Eye (tissue), 1 donor: ENCODE measurements at places on chromosomes 6 and 20.

- no peak for DNase-seq
Observed at GRCh38 chr6:98925831-98926230, 21.9 kb downstream of the FBXL4 start.

DNA sequence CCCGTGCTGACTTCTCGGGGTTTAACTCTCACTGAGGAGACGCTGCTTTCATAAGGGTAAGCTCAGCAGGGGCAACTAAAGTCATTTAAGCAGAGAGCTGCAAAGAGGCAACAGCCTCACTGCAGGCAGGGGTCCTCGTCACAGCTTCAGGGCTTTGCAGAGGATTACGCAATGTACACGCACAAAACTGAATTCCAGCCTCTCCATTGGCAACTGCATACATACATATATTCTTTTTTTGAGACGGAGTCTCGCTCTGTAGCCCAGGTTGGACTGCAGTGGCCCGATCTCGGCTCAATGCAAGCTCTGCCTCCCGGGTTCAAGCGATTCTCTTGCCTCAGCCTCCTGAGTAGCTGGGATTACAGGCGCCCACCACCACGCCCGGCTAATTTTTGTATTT is 2.4 kb downstream of the GMEB2 start:
- DNase-seq, result no peak

- DNase-seq, result peak; percentile 69
Observed at GRCh38 chr20:31967830-31968249, at the start of gene XKR7. Gene XKR7 (plus strand): TSS chr20:31968151. CDS start chr20:31968176, 25 bp downstream.

DNA sequence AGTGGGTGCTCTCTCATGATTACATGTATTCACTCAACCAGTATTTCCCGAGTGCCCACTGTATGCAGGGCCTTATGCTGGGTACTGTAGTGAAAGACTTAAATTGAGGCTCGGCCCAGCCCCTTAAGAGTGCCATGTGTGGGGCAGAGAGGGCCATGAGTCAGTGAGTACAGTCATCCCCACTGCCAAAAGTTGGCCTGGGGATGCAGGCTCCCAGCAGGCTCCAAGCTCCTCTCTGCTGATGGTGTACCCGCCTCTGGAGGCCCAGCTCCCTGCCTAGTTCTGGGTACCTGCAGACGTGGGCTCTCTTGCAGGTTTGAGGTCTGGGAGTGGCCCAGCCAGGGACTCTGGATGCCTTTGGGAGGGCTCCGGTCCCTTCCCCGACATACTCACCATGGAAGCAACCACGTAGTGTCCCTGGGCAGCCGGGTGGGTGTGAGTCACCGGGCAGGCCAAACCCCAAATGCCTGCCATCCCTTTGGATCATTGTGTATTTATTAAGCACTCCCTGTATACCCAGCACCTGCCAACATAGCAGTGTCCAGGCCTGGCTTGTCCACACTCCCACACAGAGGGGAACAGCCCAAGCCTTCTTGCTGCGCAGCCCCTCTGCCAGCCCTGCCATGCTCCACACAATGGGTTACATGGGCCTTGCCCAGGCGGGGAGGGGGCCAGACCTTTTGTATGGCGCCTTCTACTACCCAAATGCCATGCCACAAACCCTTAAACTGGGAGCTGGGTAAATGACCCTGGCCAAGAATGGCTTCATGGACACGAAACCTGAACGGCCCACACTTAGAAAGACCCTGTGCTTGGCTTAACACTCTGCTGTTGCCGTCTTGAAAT is 153.6 kb downstream of the VEGFA start:
- DNase-seq, result no peak

DNA sequence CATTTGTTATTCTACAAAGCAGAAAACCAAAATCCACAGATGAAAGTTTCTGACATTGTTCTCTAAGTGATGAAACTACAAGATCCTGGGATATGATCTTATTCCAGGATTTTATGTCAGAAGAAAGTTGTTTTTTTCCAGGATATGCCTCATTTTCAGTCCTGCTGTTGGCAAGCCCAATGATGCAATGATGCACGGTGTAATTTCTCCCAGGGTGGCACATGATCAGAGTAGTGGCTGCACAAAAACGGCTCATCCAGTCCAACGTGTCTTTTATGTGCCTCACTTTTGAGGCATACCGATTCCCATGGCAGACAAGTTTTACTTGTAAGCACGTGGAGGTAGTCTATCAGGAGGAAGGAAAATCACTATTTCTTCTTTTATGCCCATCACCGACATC is 302.3 kb upstream of the JAG1 start:
- no peak for DNase-seq

DNA sequence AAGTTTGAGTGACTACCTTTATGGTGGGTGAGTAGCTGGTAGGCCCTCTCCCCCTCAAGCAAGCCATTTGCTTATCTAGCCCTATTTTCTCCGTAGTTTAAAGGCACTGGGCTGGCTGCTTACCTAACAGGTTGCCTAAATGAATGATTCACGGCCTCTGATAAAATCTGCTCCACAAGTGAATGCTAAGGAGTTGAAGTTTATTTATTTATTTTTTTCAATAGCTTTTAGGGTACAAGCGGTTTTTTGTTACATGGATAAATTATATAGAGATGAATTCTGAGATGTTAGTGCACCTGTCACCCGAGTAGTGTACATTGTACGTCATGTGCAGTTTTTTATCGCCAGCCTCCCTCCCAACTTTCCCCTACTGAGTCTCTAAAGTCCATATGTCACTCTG is 8.3 kb upstream of the CDH26 start:
- DNase-seq, result no peak

DNA sequence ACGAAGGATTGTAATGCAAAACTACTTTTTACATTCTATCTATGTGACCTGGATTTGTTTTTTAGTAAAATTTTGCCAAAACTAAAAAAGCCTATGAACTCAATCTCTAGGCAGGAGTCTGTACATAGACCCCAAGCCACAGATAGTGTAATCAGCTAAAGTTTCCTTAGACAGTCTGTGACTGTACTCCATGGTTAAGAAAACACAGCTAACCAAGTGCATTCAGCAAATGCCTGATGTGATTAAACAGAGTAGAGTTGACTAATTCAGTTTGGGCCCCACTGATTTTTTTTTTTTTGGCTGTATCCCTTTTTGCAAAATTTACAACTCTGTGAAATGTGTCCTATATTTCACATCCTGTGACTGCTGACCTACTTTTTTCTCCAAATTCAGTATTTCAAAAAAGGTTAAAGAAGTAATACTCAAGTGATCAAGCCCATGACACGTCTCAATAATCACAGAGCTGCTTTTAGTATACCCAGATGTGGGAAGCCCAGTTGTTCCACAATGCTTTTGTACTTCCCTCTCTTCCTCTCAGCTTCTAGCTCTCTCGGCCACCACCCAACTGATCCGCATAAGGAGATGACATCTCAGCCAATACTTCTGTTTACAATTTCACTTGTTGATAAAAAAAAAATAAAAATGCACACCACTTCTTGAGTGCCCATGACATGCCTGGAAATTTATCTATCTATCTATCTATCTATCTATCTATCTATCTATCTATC is 108.8 kb upstream of the TBX18 start:
- no peak for DNase-seq

DNA sequence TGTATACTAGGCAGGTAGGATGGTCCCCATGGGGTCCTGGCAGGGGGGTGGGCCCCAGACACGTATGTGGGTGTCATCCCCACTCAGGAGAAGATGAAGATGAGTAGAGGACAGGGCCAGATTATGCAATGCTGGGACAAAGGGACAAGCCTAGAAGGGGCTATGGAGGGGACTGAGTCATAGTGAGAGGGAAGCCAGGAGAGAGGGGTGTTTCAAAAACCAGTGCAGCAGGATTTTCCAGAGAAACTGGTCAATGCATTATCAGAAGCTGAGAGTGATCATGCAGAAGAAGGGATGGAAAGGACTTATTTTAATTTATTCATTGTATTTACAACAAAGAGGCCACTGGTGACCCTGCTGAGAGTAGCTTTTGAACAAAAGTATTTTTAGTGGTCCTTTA is 74.0 kb downstream of the PPP1R3G start:
- no peak for DNase-seq

DNA sequence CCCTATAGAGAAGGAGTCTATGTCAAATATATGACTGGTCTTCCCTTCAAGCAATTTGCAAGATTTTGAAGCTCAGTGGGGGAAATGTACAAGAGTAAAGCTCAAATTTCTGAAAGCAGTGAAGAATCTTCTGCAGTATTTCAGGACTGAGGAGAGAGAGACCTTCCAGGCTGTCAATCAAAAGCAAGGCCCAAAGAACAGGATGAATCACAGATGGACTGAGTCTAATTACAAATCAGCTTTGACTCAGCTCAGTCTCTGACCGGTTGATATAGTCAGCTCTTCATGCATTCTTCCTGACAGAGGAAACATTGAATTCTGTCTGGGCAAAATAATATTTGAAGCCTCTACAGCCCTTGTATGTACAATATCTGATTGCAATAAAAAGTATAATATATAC is 7.7 kb upstream of the HTR1B start:
- no peak for DNase-seq

DNA sequence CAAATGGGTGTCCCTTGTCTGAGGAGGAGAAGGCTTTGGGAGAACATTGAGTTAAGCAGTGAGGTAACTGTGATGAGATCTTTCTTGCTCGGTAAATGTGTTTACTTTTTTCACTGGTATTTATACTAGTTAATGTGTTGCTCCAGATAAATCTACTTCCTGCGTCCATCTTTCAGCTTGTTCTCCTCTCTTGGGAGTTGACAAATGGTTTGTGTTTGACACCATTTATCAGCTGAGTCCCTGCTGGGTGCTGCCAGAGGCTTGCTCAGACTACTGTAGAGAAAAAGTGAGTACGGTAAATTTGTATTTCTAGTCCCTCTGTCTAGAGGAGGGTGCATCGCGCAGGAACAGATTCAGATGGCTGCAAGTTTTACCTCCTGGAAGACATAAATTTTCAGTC is 8.3 kb upstream of the PRDM1 start:
- DNase-seq, result no peak

DNA sequence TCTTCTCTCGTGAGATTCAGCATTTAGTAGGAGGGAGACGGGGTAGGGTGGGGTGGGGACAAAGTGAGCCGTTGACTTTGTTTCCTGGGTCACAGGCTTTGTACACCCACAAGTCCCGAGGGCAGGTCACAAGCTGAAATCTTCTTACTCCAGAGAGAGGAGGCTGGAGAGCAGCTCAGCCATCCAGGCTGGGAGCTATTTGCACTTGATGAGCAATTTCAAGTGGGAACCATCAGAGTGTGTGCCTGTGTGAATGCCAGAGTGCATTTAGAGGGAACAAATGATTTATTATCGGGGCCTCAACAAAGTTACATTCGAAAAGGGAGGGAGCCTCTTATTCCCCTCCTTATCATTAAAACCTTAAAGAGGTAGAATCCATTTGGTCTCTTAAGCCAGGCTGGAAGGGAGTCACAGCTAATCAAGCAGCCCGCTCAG is 155.7 kb upstream of the JARID2 start:
- DNase-seq, result peak; percentile 17

- DNase-seq, result no peak
Observed at GRCh38 chr20:48843057-48843806, 15.4 kb upstream of the PREX1 start.

DNA sequence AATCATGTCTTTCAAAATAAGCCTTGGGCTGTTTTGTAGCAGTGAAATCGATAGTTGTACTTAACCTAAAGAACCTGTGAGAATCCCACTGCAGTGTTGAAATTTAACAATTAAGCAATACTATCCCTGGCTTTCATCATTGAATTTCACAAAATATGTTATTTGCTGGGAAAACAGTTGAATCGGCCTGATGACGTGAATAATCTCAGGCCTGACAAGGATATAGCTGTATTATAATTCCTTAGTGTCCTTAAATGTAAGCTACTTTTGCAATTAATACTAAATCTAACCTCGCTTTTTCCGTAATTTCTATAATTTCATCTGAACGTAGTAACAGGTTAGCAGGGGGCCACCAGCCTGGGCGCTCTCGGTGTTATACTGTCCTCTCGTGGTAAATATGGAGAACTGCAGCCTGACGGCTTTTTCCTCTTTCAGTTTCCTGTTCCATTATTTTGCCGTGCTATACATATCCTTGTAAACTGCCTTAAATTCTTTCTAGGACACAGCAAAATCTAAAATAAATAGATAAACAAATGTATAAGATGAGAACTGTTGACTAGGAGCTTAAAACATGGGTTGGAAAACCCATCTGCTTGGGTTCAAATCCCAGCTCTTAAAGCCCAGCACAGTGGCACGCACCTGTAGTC is 24.0 kb downstream of the MTFR2 start:
- peak; percentile 86 for DNase-seq

DNA sequence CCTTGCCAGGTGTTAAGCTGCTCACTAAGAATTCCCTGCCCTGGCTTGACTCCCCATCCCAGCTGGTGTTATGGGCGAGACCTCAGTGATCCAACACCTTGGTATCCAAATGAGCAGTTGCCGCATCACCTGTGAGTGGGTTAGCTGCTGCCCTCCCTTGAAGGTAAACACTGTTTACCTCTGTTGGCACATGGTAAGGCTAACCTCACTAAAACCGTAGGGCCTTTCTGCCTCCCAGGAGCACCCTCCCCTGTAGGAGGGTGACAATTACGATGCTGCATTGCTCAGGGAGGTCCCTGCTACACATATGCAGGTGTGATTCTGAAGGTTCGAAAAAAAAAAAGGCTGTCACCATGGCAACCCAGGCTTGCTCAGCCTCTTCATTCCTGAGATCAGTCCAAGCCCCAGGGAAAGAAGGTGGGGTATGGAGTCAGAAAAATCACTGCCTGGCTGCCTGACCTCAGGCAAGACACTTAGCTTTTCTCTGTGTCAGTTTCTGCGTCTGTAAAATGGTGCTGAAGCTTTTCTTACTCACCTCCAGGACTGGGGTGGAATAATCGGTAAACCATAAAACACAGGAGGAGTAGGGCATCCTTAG is 19.5 kb downstream of the PNPLA1 start:
- no peak for DNase-seq

DNA sequence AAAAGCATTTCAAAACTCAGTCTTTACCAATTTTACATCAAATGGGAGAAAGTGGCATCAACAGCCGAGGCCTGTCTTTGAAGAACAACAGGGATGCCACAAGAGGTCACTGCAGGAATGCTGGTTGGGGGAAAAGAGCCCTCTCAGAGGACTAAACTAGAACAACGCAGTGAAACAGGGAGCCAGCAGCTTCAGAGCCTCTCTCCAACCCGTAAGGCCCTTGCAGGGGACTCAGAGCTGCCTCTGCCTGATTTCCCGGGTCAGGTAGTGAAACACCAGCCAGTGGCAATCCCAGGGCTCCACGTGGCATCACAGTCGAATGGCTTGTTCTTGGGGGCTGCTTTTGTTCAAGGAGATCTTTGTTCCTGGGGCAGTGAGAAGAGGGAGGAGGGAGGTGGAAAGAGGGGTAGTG is 55.0 kb upstream of the KCNK16 start:
- DNase-seq, result peak; percentile 92

GRCh38 chr6:45563041-45563440 is 185.3 kb upstream of the SUPT3H start:
- DNase-seq, result no peak
